ENCODE measurements at places on chromosomes 1 and 21. TPM values are rescaled to one million over a fixed set of nuclear protein-coding genes. Genes with fewer than 3 reads are reported as not detected.

Gene CAMK2N1
- total RNA-seq, result 34.7 TPM

Gene DISP3
- total RNA-seq, result 6.8 TPM

Gene LCE2B
- total RNA-seq, result not detected

Gene PAPPA2
- total RNA-seq, result 0.79 TPM

Gene PLD5
- total RNA-seq, result 0.84 TPM

DNA sequence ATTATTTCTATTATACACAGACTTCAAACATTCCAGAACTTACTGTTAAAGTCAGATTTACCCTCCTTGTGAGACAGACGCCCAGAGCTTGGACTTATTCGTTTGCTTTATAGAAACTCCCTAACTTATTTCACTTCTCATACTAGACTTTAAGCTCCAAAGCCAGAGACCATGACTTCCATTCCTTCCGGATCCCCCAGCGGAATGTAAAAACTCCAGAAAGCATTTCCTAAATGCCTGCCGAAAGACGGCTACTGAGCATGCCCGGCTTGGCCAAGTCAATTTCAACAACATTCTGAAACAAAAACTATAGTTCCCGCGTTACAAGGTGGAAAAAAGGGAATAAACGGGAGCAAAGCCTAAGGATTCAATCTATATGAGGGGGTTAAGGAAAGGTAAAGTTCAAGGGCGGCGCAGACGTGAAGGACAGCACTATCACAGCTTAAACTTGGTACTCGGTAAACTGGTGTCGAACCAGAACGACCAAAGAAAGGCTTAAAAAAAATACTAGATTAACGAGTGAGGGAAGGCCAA is 1.1 kb downstream of the USP48 start:
- DNase-seq, result no peak

- no peak for DNase-seq
These were observed at the start of gene MTMR11 for GRCh38 chr1:149936170-149936991. Gene MTMR11, minus strand, starts transcription at chr1:149936879. Its CDS starts 232 bp downstream, at chr1:149936647.

GRCh38 chr1:44033756-44034155 is 2.5 kb upstream of the SLC6A9 start:
- no peak for DNase-seq

GRCh38 chr1:156356875-156357534 is 12.0 kb upstream of the RHBG start:
- peak; percentile 41 for DNase-seq

DNA sequence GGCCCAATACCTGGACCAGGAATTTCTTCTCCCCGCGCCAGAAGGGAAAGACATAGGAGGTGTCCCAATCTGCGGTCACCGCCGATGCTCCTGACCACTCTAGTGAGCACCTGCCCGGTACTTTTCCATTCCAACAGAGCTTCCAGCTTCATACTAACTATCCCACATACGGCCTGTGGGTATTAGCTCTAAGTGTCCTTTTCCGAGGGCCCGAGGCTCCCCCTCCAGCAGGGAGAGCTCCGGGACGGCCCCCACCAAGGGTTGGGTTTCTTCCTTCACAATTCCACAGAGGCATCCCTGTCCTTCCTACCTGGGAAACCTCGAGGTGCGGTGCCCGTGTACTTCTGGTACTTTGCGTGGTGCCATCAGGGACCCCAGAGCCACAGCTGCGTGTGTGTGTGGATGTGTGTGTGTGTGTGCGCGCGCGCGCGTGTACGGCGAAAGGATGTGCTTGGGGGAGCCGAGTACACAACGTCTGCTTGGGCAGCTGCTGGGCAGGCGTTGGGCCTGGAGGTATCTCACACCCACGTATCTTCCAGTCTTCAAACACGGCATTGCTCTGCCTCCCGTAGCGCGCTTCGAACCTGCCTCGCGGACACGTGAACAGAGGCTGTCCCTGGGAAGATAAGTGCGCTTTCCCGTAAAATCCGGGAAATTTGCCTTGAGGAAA is 2.4 kb upstream of the SIM2 start:
- DNase-seq, result peak; percentile 2

- DNase-seq, result no peak
These were observed 106.1 kb upstream of the BMP8A start for GRCh38 chr1:39385067-39385988.

DNA sequence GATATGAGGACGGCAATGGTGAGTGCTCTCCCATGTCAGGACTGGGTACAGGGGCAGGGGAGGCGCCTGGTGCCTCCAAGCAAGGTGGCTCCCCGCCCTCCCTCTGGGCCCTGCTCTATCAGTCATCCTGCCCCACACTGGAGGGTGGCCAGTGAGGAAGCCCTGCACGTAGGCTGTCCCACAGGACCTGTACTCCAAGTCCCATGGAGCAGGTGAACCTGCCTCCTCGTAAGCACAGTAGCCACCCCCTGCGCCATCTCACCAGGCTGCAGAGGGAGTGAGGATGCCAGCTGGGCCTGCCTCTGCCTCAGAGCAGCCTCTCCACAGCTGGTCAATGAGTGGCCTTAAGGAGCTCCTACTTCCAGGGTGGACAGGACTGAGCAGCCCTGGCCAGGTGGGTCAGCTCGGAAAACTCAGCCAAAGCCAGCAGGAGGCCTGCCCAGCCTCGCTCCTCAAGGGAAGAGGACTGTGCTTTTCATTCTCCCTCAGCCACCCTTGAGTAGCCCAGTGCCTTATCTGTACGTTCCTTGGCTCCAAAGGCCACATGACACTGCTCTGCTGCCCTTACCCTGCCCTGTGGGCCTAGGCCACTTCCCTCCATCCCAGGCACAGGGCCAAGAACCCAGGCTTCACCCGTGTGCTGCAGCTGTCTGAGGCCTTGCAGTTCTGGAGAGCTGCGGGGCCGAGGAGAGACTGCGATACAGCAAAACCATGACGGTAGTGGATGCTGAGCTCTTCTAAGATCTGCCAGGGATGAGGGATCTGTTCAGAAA is 39.6 kb downstream of the SLC45A1 start:
- DNase-seq, result no peak

DNA sequence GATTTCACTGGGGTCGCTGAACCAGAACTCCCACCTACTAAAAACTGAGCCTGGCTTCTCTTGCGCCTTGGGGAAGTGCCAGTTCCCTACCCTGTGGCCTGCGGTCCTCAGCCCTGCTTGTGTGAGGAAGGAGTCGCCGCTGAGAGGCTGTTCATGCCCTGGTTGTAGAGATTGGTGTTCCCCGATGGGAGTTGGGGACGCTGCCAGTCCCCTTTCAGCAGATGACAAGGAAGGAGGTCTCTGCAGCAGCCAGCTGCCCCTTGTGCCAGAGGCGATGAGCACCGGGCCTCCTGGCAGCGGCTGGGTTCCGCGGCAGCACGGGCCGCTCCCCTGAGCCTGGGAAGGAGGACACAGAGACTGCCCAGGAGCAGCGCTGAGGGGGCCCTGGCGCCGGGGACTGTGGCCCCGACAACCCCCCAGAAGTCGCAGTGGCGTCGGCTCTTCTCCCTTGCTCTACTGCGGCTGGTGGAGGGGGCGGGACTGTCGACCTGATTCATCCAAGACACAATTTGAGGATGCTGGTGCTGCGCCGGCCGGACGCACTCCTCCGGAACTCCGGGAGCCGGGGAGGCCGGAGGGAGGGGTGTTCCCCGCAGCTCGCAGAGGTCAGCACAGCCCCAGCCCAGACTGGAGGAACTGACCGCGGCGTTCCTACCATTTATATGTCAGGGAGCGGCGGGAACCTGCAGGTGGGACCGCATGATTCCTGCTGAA is 12.0 kb upstream of the ADORA3 start:
- no peak for DNase-seq

DNA sequence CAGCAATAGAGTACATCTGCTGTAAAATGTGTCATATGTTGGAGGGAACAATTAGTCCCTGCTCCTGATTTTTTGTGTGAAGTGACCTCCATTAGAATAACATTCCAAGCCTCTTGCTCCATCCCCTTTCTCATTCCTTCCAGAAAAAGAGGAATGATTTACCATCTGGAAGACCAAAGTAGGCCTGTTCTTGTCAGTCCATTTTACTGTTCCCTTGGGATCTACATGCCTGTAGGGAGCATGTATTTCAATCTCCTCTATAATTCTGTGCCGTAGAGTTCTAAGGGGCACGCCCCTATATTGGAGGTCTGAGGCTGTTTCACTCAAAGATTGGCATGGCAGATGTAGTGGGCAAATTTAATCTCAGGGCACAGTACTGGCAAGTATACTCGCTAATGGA is 48.8 kb upstream of the MAN1A2 start:
- DNase-seq, result no peak

DNA sequence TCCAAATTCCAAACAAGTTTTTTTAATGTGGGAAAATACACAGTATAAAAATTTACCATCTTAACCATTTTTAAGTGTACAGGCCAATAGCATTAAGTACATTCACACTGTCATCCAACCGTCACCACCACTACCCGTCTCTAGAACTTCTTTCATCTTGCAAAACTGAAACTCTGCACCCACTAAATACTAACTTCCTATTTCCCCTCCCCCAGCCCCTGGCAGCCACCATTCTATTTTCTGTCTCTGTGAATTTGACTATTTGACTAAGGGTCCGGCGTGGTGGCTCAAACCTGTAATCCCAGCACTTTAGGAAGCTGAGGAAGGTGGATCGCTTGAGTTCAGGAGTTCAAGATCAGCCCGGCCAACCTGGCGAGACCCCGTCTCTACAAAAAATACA is 36.1 kb downstream of the CLSTN1 start:
- no peak for DNase-seq

GRCh38 chr1:6982443-6982842 is 197.2 kb downstream of the CAMTA1 start:
- no peak for DNase-seq

DNA sequence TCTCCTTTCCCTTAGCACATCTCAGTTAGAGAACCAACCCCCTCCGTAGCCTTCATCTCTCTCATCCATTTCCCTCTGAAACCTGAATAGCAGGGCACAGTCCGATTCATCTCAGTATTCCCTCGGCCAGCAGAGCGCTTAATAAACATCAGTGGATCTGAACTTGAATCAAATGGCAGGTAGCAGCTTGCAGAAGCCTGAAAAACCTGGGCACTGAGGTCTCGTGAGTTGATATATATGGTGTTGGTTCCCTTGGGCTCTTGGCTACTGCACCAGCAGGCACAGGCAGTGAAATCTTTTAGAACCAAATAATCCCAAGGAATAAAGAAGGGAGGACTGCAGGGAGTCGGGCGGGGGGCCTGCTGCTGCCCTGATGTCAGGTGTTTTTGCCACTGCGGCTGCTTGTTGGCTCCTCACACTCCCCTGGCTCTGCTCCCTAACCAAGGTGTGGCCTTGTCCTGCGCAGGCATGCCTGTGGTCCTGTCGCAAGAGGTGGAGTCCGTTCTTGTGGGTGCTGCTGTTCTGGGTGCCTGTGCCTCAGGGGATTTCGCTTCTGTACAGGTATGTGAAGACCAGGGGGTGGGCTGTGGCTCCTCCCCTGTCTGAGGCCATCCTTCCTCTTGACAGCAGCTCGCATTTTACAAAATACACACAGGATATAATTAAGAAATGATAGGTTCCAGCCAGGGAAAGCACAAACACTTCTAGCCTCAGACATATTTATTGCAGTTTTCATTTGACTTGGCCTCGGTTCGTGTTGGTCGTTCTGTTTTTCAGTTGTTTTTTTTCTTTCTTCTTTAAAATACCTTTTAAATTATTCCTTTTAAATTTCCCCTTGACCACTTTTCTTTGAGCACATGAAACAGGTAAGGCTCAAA is 140.9 kb upstream of the HOOK1 start:
- no peak for DNase-seq

DNA sequence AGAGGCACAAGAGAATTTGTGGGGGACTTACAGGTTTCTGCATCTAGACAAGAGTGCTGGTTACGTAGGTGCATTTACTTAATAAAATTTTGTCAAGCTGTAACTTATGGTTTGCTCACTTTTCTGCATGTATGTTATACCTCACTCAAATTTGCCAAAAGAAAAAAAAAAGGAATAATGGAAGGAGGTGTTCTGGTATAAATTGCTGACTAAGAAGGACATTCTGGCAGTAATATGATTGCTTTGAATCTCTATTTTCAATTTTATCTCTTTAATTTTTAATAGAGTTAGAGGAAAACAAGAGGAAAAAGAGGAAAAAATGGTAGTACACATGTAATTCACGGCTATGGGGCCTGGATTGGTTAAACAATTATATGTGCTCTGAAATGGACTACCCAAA is 119.5 kb downstream of the DUSP10 start:
- no peak for DNase-seq

- no peak for DNase-seq
These were observed 251.1 kb upstream of the ADGRL2 start for GRCh38 chr1:81549588-81550127.

GRCh38 chr1:192703283-192704206 is 67.6 kb downstream of the RGS13 start:
- no peak for DNase-seq

GRCh38 chr1:162666006-162666645 is 33.9 kb downstream of the DDR2 start:
- no peak for DNase-seq

DNA sequence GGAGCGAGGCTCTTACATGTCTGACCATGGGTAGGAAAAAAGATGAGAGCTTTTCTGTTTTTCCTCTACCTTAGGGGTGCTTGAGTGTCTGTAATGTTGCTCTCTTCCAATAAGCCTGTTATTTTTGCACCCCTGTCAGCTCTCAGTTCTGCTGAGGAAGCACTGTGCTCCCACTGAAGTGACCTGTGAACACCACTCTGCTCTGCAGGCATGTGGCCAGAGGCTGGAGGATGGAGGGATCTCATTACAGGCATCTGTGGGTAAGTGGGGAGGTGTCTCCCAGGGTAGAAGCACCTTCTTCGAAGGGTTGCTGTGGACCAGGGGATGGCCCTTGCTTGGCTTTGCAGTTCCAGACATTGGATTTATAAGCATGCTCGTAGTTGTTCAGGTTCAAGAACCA is 56.8 kb upstream of the RBM15 start:
- DNase-seq, result no peak

GRCh38 chr1:47680815-47681475 is 243.1 kb downstream of the FOXD2 start:
- DNase-seq, result no peak

GRCh38 chr1:203915811-203916210 is 54.4 kb downstream of the SNRPE start:
- no peak for DNase-seq

GRCh38 chr1:156295391-156295947 is at the start of gene GLMP:
Gene GLMP, minus strand, starts transcription at chr1:156295679. Its CDS starts 34 bp downstream, at chr1:156295645.
- DNase-seq, result peak; percentile 23

DNA sequence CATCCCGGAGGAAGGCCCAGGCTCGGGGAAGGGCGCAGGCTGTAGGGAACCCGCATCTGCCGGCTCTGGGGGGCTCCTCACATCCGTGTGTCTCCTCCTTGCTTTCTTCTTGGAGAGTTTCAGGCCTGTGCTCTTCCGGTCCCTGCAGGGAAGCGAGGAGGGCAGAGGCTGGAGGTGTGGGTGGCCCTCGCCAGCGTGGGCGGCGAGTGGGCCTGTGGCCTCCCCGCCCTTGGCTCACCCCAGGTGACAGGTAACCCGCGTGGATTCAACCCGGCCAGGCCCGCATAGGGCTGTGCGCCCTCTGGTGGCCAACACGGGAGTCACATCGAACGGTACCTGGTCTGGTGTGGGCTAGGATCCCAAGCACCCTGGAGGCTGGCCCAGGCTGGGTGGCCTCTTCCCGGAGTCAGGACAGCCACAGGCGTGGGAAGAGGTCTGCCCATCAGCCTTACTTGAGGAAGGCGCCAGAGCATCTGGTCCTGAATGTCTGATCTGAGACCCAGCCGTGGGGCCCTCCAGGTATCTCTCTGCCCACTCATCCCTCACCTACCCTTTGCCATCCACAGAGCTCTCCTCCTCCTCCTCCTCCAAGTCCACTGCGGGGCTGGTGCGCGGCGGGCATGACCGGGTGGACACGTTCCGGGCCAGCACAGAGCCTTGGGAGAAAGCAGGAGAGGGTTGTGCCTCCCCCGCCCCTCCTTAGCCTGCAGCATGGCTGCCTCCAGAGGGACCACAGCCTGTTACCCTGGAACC is 9.6 kb upstream of the TNFRSF25 start:
- DNase-seq, result peak; percentile 65
